ENCODE measurements at places on chromosomes 16 and 17. TPM values are rescaled to one million over a fixed set of nuclear protein-coding genes. Genes with fewer than 3 reads are reported as not detected.

- peak; percentile 90 for ATAC-seq
Observed at GRCh38 chr17:50177983-50178834, 12.4 kb downstream of the SGCA start.

- ATAC-seq: no peak
Observed at GRCh38 chr16:30600929-30601328, 9.3 kb downstream of the ZNF689 start.

The TMC8 gene
- total RNA-seq: 2.8 TPM

The ATP2A3 gene
- total RNA-seq: 16.7 TPM

GRCh38 chr16:26993963-26994362 lies 72.8 kb upstream of the C16orf82 start:
- no peak for ATAC-seq

GRCh38 chr17:74654742-74655141 lies 31.2 kb upstream of the CD300E start:
- ATAC-seq: no peak

DNA sequence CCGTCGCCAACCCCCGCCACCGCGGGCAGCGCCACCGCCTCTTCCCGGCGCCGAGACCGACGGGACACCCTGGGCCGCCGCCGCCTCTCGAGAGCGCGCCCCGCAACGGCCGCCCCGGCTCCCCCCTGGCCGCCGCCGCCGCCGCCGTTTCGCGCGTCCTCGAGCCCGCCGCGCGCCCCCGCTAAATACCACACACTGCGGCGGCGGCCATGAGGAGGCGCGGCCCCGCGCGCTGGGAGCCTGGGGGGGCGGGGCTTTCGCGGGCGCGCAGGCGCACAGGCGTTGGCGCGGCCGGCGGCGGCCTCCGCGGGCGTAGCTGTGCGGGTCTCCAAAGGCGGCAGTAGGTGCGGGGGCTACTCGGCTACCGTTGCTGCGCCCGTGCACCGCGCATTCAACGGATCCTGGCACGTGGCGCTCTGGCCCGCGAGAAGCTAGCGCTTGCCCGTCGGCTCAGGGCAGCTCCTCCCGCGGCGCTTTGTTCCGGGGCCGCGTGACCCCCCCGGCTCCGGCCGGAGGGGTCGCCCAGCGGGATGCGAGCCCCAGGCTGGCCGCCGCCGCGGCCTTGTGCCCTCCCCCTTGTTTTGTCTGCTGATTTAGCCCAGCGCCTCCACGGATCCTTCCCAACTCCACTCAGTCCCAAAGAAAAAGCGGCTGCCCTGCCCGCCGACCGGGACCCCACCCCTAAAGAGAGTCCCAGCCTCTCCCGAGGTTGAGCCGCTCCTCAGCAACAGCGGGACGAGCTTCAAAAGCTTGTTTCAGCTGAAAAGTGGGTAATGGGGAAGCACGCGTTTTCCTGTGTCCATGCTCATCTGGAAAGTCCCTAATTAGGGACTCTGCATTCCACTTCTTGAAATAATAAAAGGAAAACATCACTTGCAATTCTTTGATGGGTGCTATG lies at the start of gene SIAH1:
Gene SIAH1 (minus strand): TSS at position 161 of the 898 bp plus-strand sequence. CDS start 22,985 bp downstream, outside the sequence.
- ATAC-seq: peak; percentile 91

The SMPD3 gene
- total RNA-seq: 0.94 TPM

GRCh38 chr16:24694931-24695330 lies 34.5 kb upstream of the TNRC6A start:
- ATAC-seq: no peak

DNA sequence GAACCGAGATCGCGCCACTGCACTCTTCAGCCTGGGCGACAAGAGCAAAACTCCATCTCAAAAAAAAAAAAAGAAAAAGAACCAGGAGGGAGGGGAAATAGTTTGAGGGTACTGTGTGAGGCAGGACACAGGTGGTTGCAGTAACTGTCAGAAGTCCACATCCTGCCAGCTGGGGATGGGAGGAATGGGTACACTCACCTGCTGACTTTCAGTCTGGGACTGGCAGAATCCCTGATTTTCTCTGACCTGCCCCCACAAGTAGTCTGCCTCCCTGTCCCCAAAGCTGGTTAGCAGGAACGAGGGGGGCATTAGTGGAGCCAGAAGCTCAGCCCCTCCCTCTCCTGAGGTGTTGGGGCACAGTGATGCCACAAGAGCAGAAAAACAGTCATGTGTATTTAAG lies 7.1 kb upstream of the ARL5C start:
- no peak for ATAC-seq

- ATAC-seq: no peak
Observed at GRCh38 chr16:52925143-52925542, 127.6 kb downstream of the CHD9NB start.

The FBXL16 gene
- 0.31 TPM for total RNA-seq

The GP1BA gene
- total RNA-seq: not detected

- peak; percentile 34 for ATAC-seq
Observed at GRCh38 chr17:35486920-35487732, 38.6 kb upstream of the SLFN13 start.

The SOST gene
- not detected for total RNA-seq

The ATAD5 gene
- total RNA-seq: 0.77 TPM

DNA sequence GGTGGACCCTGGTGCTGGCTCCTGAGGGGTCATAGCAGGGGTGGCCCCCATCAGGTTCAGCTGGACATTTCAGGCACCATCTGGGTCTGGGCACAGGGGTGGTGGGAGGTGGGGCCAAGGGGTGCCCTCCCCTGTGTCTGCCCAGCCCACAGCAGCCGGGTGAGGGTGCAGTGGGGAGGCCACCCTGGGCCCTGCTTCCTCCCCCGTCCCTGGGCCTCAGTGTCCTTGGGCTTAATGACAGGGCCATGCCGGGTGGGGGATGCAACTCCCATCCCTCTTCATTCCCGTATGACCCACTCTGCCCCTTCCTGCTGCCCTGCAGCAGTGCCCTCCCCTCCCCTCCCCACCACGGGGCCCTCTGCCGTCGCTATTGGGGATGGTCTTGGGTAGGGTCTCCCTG lies 10.7 kb downstream of the CPNE7 start:
- ATAC-seq: no peak

The PSME3IP1 gene
- total RNA-seq: 80.7 TPM

DNA sequence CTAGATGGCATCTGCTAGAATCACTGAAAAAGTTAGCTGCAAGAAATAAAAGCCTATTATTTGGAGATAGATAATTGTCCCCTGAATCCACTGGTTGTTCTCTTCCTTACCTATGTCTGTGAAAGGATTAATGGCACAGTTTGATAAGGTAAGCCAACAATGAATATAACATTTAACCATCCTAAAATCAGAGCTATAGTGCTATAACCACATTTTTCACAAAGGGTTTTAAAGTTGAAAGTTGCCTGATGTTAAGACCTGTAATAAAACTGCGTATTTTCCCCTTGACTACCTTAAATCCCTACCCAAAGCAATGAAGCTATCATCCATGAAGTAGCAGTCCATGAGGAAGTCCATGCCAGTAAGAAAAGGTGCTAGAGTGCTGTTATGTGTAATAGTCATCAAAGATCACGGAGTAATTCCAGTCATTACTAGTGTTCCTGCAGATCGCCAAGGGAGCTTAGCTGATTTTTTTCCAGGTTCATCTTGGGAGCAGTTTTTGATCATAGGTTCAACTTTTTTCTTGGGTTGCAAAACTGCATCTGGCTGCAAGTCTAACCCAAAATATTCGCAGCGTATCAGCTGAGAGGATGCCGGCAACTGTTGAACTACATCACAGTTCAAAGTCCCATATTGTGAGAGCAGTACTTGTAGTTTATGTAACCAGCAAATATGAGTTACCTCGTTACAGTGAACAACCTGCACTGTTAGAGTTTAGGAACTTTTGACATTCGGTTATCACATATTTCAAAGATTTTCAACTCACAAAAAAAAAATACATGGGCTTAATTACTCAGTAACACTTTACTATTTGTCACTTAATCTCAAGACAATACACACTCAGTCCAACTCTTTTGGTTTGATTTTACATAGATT lies 18.2 kb upstream of the RSL1D1 start:
- ATAC-seq: no peak

GRCh38 chr16:75580-76501 lies 2.2 kb upstream of the MPG start:
- peak; percentile 57 for ATAC-seq

- no peak for ATAC-seq
Observed at GRCh38 chr16:4347765-4348509, 3.2 kb downstream of the PAM16 start.

Measured in gastroesophageal sphincter (tissue), 4 donors.